Osteocyte (in vitro differentiated cells): ENCODE measurements at places on chromosomes 7 and 10. TPM values are rescaled to one million over a fixed set of nuclear protein-coding genes. Genes with fewer than 3 reads are reported as not detected.
A peak's percentile ranks its signal among the peaks of the same experiment; 100 is the strongest.

DNA sequence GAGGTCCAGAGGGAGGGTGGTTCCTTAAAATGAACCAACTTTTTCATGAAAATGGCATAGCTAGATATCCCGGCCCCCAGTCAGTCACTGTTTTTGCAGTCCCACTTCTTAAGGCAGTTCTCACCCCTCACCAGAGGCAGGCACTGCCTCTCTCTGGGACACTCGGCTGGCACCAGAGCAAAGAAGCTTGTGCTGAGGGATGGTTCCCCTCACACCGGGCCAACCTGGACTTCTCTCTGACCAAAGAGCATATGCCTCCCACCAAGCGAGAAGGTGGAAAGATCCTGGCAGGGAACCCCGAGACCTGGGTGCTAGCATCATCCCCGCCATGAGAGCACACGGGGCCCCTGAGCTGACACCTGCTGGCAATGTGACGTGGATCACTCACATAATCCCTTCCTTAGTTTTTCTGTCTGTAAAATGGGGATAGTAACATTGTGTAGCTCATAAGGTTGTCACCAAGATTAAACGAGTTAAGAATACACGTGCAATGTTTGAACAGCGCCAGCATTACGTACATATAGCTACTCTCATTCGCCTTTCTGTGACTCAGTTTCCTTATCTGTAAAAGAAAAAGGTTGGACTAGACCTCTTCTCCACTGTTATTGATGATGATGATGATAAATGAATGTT lies 88.5 kb downstream of the PARP12 start:
- DNase-seq, result no peak

DNA sequence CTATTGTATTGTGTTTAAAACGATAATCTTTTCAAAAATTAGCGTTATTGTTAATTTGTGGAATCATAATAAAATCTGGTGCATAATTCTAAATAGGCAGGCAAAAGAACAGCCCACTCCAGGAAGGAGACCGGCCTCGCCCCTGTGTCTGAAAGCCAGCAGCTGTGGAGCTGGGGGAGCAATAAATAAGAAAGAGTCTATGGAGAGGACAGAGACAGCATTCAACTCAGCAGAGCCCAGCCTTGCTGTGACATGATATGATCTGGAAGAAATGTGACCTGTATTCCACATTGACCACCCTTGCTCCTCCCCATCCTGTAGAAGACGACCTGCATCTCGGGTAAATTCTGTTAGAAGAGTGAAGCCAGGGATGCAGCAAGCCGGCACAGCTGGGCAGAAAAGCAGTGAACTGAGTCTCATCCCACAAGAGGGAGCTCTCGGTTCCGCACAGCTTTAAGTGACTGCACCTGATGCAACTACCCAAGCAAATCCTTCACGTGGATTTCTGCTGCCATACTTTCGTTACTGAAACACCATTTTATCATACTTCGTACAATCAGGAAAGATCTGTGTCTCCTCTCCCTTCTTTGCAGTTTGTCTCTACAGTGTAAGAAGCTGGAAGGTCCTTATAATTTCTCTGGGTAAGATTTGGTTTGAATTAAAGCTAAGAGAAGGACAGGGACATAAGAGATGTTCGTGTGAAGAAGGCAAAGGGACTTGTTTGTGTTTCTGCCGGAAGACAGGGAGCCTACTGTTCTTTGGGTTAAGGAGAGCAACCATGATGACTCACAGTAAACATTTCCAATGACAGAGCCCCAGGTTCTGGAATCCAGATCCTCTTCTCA lies 427.1 kb downstream of the GPAM start:
- DNase-seq, result no peak

The IKZF1 gene
- total RNA-seq, result not detected in 2 replicates

DNA sequence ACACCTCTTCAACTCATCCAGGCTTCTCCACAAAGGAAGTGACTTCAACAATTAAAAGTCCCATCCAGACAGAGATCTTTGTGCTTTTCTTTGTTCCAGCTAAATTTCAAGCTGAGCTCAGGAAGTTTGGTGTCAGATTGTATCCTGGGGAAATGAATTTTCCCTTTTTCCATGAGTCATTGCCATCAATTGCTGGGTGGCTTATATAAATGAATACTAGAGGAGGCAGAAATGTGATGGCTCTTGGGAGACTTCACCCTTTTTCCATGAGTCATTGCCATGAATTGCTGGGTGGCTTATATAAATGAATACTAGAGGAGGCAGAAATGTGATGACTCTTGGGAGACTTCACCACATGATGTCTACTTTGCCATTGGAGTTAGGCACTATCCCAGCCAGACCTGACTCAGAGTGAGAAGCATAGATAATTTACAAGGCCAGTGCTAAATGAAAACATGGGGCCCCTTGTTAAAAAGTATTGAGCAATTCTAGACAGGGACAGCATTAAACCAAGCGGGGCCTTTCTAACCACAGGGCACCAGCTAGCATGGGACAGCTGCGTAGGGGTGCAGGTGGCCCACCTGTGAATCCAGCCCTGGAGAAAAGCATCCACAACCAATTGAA lies 339.2 kb upstream of the PODXL start:
- DNase-seq, result peak; percentile 54

GRCh38 chr7:24851786-24852185 lies 94.5 kb upstream of the GSDME start:
- no peak for DNase-seq
